IMR-90 (cell line): ENCODE measurements at places on chromosomes 3 and 15.

DNA sequence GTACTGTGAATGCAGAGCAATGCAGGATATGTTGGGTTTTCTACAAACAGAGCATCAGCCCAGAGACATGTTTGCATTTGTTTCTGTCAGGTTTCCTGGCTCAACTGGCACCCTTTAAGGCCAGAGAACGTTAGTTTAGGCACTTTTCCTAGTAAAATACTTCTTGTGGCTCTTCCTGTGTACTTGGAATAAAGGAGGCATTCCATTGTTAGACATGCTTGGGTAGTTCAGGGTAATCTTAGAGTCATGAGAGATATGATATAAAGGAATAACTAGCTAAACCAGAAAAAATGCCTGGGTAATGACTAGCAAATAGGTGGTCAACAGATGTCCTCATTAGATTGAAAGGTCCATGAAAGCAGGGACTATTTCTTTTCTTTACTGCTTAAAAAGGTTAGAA, 60.4 kb upstream of the RBM5 start:
- H3K4me1 ChIP-seq: peaks cover 4% of the 10 kb centered on the region; the same call in 1 of the 2 replicates
- H3K4me3 ChIP-seq: no peak overlapping the region
- no peak overlapping the region for H3K27ac ChIP-seq
- H3K27me3 ChIP-seq: no peaks in the 10 kb centered on the region
- peaks cover 3% of the 10 kb centered on the region; the same call in 1 of the 2 replicates for H3K36me3 ChIP-seq
- peak; percentile 66 for DNase-seq

GRCh38 chr15:78977591-78978347, 32.9 kb upstream of the CTSH start:
- no peaks in the 10 kb centered on the region for H3K4me1 ChIP-seq
- H3K27me3 ChIP-seq: no peaks in the 10 kb centered on the region; the same call in 1 of the 2 replicates
- no peaks in the 10 kb centered on the region for H3K36me3 ChIP-seq
- no peak overlapping the region for H3K27ac ChIP-seq

GRCh38 chr3:179016979-179017670, 54.5 kb downstream of the ZMAT3 start:
- H3K27me3 ChIP-seq: no peaks in the 10 kb centered on the region
- peaks cover 6% of the 10 kb centered on the region for H3K36me3 ChIP-seq
- no peak overlapping the region for H3K27ac ChIP-seq
- no peak overlapping the region for H3K4me3 ChIP-seq
- no peak for DNase-seq
- peaks cover 5% of the 10 kb centered on the region for H3K4me1 ChIP-seq

DNA sequence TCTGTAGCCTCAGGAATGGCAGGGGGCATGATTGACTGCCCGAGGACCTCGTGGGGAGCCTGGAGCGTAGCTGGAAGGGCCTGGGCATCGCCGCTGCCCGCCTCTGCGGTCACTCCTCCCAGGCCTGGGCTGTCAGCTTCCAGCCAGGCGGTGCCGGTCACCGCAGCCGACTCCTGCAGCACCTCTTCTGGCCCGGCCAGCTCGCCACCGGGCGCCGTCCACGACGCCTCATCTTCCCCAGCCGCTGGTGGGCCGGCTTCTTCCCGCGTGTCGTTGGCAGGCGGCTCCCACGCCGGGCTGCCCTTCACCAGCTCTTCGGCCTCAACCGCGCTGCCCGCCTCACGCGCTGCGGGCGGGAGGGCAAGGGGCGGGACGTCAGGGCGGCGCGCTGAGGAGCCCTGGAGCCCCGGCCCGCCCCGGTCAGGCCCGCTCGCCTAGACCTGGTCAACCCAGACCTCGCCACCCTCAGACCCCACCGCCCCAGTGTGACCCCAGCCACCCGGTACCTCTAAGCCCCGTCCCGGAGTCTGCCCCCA, 1.0 kb downstream of the CSPG5 start:
- DNase-seq: no peak
- peak overlapping the region; percentile 48 for H3K4me3 ChIP-seq
- H3K27me3 ChIP-seq: peaks cover 46% of the 10 kb centered on the region
- no peaks in the 10 kb centered on the region for H3K36me3 ChIP-seq
- no peaks in the 10 kb centered on the region for H3K4me1 ChIP-seq

DNA sequence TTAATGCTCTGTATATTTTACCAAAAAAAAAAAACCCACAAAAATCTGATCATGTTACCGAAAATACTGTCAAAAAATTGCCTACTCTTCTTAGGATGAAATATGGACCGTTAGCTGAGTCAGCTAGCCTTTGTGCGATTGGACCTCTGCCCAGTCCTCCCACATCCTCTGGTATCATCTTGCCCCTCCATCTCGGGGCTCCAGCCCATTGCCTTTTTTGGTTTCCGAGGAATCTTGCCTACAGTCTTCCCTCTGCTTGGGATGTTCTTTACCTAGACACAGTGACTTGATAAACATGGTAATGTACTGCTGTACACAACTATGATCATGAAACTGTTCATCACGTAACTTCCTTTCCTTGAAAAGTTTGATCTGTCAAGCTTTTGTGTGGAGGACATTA, 371.4 kb downstream of the SV2B start:
- peak; percentile 92 for DNase-seq
- H3K4me3 ChIP-seq: no peak overlapping the region
- 0 out of 2 replicates have a peak, but pooled peaks cover 2% of the 10 kb centered on the region for H3K4me1 ChIP-seq
- H3K27ac ChIP-seq: no peak overlapping the region
- no peaks in the 10 kb centered on the region for H3K27me3 ChIP-seq
- H3K36me3 ChIP-seq: no peaks in the 10 kb centered on the region

GRCh38 chr15:79834495-79834894, 62.3 kb downstream of the MTHFS start:
- no peaks in the 10 kb centered on the region for H3K27me3 ChIP-seq
- no peaks in the 10 kb centered on the region for H3K4me1 ChIP-seq
- no peaks in the 10 kb centered on the region for H3K36me3 ChIP-seq

GRCh38 chr15:81322676-81323253, 1.2 kb downstream of the STARD5 start:
- H3K27me3 ChIP-seq: no peaks in the 10 kb centered on the region
- H3K36me3 ChIP-seq: peaks cover 24% of the 10 kb centered on the region
- DNase-seq: no peak
- H3K27ac ChIP-seq: peak overlapping the region; percentile 22; the same call in 1 of the 2 replicates
- peaks cover 22% of the 10 kb centered on the region for H3K4me1 ChIP-seq

GRCh38 chr15:59501597-59501996, 63.6 kb downstream of the FAM81A start:
- no peak overlapping the region for H3K27ac ChIP-seq
- DNase-seq: peak; percentile 55
- no peak overlapping the region for H3K4me3 ChIP-seq
- no peaks in the 10 kb centered on the region for H3K36me3 ChIP-seq

GRCh38 chr15:75131269-75131643, 70.4 kb upstream of the C15orf39 start:
- no peaks in the 10 kb centered on the region for H3K36me3 ChIP-seq
- no peak overlapping the region for H3K27ac ChIP-seq
- DNase-seq: no peak
- H3K27me3 ChIP-seq: peaks cover 19% of the 10 kb centered on the region

DNA sequence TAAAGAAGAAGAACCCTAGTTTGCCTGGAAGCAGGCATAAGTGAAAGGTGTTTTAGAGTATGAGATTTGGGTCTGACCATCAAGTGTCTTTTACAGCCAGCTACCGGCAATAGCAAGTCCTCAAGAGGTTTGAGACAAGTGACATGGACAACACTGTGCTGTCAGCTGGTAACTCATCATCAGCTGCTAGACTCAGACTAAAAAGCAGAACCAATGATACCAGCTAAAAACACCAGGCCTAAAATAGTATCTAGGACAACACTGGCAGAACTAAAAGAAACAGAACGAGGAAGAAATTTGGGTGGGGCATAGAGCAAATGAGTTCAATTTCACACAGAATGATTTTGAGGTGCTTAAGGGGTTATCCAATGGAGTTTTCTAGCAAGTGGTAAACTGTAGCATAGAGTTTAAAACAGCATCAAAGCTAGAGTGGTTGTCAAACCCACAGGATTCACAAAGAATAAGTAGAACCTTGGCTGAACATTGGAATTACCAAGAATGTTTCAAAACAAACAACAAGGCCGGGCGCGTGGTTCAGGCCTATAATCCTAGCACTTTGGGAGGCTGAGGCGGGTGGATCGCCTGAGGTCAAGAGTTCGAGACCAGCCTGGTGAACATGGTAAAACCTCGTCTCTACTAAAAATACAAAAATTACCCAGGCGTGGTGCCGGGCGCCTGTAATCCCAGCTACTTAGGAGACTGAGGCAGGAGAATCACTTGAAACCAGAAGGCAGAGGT, 3.9 kb downstream of the CIAO2A start:
- no peaks in the 10 kb centered on the region for H3K4me1 ChIP-seq
- H3K27ac ChIP-seq: no peak overlapping the region
- no peak for DNase-seq
- no peaks in the 10 kb centered on the region for H3K27me3 ChIP-seq
- peaks cover 10% of the 10 kb centered on the region for H3K36me3 ChIP-seq

- H3K4me3 ChIP-seq: no peak overlapping the region
- no peaks in the 10 kb centered on the region for H3K27me3 ChIP-seq
- no peak overlapping the region for H3K27ac ChIP-seq
- DNase-seq: no peak
Measured at GRCh38 chr3:27963519-27963918, 241.4 kb upstream of the EOMES start.

- H3K4me3 ChIP-seq: no peak overlapping the region
- no peak for DNase-seq
- H3K27ac ChIP-seq: no peak overlapping the region
- no peaks in the 10 kb centered on the region for H3K27me3 ChIP-seq
- H3K4me1 ChIP-seq: no peaks in the 10 kb centered on the region
Measured at GRCh38 chr3:163971861-163972260, 1106.4 kb downstream of the SI start.

DNA sequence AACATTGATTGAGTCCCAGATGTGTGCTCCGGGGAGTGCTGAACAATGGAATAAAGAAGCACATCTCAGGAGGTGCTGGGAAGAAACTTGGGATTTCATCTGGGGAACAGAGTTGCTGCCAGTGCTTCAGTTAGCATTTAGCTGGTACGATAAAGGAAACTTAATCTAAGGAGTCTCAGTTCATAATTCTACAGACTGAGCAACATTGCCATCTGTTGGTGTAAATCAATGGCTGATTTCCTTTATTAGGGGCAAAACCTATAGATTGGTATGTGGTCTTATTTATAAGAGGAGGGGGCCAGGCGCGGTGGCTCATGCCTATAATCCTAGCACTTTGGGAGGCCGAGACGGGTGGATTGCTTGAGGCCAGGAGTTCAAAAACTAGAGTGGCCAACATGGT, 8.9 kb downstream of the MKRN2OS start:
- H3K27me3 ChIP-seq: no peaks in the 10 kb centered on the region
- no peak overlapping the region for H3K27ac ChIP-seq
- no peaks in the 10 kb centered on the region for H3K4me1 ChIP-seq

DNA sequence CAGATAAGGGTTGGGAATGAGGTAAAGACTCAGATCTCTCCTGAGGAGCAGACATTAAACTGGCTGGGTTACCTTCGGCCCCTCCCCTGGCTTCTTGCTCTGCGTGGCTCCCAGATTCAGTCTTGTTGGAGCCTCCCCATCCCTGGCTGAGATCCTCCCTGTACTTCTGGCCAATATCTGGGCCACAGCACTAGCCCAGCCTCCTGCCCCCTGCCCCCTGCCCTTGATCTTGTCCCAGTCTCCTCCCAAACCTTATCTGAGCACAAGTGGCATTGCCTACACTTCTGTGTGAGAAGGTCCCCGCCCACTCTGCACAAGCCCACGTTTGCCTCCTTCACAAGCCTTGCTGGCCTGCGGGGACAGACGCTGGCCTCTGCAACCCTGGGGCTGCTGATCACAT, 16.8 kb downstream of the PLA2G4F start:
- no peak overlapping the region for H3K4me3 ChIP-seq
- peaks cover 48% of the 10 kb centered on the region for H3K27me3 ChIP-seq
- DNase-seq: no peak
- H3K36me3 ChIP-seq: no peaks in the 10 kb centered on the region

DNA sequence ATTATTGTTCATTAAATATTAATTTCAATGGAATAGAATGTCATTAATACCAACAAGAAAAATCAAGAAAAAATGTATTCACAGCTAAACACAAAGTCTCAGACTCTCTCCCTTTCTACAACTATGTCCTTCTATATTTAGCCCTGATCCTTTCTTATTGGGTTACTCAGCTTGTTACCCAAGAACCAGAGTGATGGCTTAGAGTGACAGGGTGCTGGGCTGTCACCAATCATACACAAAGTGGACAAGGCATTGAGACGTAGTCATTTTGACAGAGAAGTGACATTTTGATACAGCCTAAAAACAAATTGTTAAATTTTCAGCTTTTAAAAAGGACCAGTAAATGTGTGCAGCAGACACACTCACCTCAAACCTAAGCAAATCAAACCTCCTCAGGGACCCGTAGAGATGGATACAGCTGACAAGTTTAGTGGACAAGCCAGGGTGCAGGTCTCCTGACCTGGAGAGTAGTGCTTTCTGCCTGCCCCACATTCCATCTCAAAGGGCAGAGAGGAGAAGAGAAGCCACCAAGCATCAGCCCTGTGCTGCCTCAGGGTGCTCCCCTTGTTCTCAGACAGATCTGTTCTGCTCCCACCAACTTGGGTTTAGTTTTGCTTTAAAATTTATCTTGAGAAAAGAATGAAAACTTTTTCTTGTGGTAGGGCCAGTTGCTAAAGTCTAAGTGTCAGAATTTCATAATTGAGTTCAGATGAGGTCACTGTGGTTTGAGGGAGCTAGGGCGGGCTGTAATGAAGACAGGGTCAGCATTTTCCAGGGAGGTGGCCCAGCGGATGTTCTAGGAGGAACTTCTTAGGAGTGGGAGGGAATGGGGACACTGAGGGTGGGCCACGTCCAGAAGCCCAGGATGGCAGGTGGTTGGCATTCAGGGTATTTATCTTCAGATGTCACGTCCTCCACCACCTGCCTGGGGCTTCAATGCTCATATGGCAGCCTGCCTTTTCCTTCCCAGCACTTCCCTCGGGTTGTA, 136.5 kb upstream of the TBL1XR1 start:
- no peaks in the 10 kb centered on the region for H3K36me3 ChIP-seq
- DNase-seq: no peak
- H3K4me3 ChIP-seq: no peak overlapping the region
- H3K4me1 ChIP-seq: peaks cover 5% of the 10 kb centered on the region
- no peaks in the 10 kb centered on the region for H3K27me3 ChIP-seq
- H3K27ac ChIP-seq: no peak overlapping the region

GRCh38 chr15:58585693-58586443, 154.1 kb downstream of the LIPC start:
- no peaks in the 10 kb centered on the region for H3K36me3 ChIP-seq
- H3K4me1 ChIP-seq: peaks cover 5% of the 10 kb centered on the region; the same call in 1 of the 2 replicates
- no peak overlapping the region for H3K4me3 ChIP-seq
- DNase-seq: no peak
- no peaks in the 10 kb centered on the region for H3K27me3 ChIP-seq

GRCh38 chr3:13148126-13148525, 74.9 kb upstream of the IQSEC1 start:
- no peaks in the 10 kb centered on the region for H3K36me3 ChIP-seq
- H3K4me1 ChIP-seq: no peaks in the 10 kb centered on the region
- H3K4me3 ChIP-seq: no peak overlapping the region

GRCh38 chr3:112894258-112894657, 47.6 kb upstream of the CD200R1L start:
- no peak overlapping the region for H3K4me3 ChIP-seq
- H3K27ac ChIP-seq: no peak overlapping the region
- no peaks in the 10 kb centered on the region for H3K4me1 ChIP-seq
- H3K36me3 ChIP-seq: no peaks in the 10 kb centered on the region
